Skin of body (tissue), 3 donors: ENCODE measurements at places on chromosomes 12 and 14. TPM values are rescaled to one million over a fixed set of nuclear protein-coding genes. Genes with fewer than 3 reads are reported as not detected.
A peak's percentile ranks its signal among the peaks of the same experiment; 100 is the strongest.

DNA sequence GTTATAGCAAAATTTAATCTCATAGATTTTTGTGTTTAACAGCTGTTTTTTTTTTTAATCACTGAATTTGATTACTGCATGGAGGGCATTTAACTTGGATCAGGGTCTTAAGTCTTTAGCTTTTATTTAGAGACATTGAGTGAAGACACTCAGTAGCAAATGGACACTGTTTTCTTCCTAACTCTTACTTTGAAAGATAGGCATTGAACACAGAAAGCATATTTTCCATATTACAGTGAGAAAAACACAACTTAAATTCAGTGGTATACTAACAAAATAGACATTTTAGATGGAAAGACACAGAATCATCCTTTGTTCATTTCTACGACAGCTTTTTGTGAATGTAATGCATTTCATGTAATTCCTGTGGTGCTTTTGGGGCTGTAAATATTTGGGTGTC, 571.8 kb downstream of the PRKD1 start:
- DNase-seq: no peak

GRCh38 chr12:101470939-101471338, 4.2 kb upstream of the SPIC start:
- no peak for DNase-seq

GRCh38 chr12:32896432-32897280, at the start of gene PKP2:
TSS of gene PKP2 (minus strand) at chr12:32896777. CDS start at chr12:32896731, 46 bp downstream.
- no peak for DNase-seq

DNA sequence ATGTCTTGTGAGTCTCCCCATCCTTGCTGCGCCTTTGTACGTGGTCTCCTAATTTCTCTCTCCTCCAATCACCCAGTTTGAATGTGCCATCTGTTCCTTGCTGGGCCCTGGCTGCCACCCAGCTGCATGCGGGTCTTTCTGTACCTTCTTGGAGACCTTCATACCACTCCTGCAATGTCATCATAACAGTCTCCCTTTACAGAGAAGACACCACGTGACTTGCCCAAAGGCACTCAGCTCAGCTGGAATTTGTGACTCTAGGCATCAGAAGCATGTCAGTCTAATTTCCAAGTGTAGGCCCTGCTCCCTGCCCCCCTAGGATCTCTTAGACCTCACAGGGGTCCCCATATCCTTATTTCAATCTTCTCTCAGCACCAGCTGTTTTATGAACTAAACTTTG, 284.2 kb downstream of the TTC8 start:
- no peak for DNase-seq

DNA sequence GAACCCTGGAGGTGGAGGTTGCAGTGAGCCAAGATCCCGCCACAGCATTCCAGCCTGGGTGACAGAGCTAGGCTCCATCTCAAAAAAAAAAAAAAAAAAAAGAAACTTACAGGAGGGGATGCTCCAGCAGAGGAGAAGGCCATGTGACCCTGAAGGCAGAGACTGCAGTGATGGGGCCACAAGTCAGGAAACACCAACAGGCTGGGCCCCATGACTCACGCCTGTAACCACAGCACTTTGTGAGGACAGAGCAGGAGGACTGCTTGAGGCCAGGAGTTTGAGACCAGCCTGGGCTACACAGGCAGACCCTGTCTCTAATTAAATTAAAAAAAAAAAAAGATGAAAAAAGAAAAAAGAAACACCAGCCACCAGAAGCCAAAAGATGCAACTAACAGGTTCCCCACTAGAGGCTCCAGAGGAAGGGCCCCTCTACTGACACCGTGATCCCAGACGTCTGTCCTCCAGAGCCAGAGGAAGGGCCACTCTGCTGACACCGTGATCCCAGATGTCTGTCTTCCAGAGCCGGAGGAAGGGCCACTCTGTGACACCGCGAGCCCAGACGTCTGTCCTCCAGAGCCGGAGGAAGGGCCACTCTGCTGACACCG, 9.1 kb upstream of the GLT1D1 start:
- DNase-seq: no peak

- no peak for DNase-seq
Observed at GRCh38 chr14:64610049-64610746, 60.4 kb downstream of the PPP1R36 start.

GRCh38 chr14:52399921-52400595, 85.9 kb downstream of the PTGER2 start:
- peak; percentile 37 for DNase-seq

DNA sequence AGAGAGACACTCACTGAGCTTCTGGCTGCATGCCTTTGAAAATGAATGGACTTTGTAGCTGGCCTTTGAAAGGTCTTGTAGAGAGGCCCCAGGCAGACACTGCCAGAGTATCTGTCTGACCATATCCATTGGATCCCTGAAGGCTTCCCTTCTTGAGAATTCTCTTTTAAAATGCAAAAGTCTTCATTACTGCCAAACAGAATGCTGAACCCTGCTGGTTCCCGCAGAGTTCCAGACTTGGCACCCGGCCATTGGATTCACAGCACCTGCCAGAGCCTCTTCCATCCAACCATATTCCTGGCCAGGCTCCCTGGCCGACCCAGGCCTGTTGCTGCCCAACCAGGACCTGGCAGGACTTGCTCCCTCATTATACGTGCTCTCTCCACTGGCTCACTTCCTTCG, 182.5 kb downstream of the GXYLT1 start:
- no peak for DNase-seq

GRCh38 chr12:95790917-95791849, 619 bp upstream of the NTN4 start:
- no peak for DNase-seq

DNA sequence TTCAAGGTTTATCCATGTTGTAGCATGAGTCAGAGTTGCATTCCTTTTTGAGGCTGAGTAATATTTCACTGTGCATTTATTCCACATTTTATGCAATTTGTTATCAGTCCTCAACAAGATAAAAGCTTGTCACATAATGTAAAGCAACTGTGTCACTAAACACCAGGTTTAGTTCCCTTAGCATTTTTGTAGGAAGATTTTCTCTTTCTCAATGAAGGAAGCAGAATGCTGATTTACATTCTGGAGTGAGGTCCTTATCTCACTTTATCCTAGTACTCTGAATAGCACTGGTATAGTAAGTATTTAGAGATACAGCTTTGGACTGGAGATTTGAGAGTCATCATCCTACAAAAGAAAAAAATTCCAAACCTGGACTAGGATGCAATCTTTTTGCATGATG, 9.8 kb upstream of the EXD2 start:
- DNase-seq: no peak

DNA sequence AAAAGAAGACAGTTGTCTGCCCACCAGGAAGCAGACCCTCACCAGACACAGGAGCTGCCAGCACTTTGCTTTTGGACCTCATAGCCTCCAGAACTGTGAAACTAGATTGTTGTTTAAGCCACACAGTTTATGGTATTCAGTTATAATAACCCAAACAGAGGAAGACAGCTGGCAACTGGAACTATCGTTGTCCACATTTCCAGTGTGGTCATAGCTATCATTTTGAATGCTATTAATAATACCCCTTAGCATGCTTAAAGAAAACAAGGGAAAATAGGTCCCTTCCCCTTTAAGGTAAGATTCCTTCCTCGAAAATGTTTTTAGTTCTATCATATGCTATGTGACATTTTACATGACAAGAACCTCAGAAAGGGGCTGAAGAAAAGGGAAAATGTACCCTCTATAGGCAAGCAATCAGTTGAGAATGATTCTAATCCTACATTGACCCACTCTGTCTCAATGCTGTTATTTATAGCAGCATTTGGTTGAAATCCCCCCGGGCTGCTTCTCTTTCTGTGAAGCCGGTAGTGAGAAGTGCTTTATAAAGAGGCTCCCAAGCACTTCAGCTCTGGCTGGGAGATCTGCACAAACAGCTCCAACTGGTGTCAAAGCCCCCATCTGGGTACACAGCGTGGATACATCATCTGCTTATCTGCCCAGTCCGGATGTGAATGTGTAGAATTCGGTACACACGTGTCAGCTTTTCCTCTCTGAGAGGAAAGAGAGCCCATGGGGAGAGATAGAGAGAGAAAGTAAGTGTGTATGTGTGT, 221.2 kb upstream of the FLRT2 start:
- peak; percentile 15 for DNase-seq

DNA sequence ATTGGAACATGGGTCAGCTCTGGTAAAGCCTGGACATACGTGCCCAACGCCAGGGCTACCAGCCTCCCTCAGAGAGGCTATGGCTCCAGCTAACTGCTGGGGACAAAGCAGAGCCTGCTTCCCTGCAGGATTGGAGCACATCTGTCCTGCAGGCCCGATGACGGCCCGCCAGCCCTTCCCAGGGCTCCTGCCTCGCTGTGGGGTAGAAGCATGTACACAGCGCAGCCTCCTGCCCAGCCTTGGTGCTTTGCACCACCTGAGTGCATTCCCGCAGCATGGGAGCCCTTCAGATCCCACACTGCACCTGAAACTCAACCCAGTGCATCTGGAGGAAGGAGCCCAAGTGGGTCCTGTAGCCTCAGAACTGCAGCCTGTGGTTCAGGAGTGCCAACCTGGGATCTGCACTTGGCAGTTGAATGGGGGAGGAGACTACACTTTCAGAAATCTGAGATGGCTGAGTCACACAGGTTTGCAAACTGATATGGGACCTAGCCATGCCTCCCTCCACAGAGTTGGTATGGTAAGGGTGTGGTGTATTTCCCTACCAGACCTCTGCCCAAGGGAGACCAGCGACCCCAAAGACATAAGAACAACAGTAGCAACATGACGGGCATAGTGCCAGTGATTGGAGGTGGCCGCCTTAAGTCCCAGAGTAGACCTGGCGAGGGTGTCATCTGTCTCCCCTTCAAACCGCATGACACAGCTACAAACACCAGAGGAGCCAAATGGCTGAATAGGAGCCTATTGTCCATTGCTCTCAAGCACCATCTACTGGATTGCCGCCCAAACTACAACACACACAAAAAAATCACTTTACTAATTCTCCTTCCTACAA, 273.9 kb upstream of the MIS18BP1 start:
- DNase-seq: no peak

- no peak for DNase-seq
Observed at GRCh38 chr12:82008251-82008650, 249.1 kb upstream of the PPFIA2 start.

- no peak for DNase-seq
Observed at GRCh38 chr12:1995205-1995896, 8.9 kb downstream of the DCP1B start.

- DNase-seq: no peak
Observed at GRCh38 chr12:27332407-27332713, 276 bp upstream of the BMAL2 start.

The A2ML1 gene
- 46.5 TPM for total RNA-seq

The PRB2 gene
- total RNA-seq: 0.20 TPM

The NTN4 gene
- total RNA-seq: 9.4 TPM

The TC2N gene
- 20.2 TPM for total RNA-seq

The TCL1A gene
- total RNA-seq: 1.7 TPM
